ENCODE measurements at places on chromosomes 12 and 14.

- no peak for DNase-seq
These were observed 2.9 kb upstream of the HMGA2 start for GRCh38 chr12:65821336-65821735.

- no peak for DNase-seq
These were observed 45.8 kb downstream of the CCER1 start for GRCh38 chr12:90909069-90909770.

DNA sequence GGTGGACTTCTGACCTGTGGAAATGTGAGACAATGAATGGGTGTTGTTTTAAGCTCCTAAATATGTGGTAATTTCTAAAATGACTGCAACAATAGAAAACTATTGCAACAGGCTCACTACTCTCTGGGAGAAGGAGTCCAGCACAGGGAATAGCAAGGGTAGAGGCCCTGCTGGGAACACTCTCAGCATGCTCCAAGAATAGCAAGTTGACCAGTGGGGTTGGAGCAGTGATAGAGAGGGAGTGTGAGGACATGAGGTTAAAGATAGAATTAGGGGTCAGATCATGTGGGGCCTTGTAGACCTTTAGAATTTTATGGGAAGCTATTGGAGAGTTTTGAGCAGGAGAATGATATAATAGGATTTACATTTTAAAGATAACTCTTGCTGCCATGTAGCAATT is 346.7 kb upstream of the CCDC196 start:
- no peak for DNase-seq

DNA sequence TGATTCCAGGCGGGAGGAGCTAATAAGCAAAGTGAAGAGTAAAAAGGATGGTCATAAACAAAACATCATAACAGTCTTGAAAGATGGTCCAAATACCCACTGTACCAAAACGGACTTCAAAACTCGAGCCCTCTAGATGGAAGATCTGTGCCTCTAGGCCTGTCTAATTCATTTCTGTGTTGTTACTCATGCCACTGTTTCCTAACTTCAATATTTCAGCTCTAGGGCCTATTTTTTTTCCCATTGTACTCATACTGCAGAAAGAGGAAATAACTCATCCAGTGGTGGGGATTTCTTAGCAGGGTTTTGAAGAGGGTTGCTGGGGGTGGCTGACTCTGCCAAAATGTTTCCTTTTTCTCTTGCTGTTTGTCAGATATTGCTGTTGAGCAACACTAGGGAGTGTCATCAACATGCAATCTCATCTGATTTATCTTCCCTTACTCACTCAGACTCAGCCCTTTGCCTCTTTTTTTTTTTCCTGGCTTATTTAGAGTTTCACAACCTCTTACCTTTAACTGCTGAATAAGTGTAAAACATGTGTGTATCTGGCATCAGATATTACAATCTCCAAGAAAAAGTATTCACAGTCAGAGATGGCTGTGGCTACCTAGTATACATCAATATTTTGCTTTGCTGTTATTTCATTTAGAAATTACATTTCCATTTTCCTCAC is 189.6 kb downstream of the DUSP6 start:
- no peak for DNase-seq
